ENCODE measurements at places on chromosomes 2 and 18.

GRCh38 chr2:98761267-98761781 lies 30.4 kb upstream of the MGAT4A start:
- no peak for DNase-seq

DNA sequence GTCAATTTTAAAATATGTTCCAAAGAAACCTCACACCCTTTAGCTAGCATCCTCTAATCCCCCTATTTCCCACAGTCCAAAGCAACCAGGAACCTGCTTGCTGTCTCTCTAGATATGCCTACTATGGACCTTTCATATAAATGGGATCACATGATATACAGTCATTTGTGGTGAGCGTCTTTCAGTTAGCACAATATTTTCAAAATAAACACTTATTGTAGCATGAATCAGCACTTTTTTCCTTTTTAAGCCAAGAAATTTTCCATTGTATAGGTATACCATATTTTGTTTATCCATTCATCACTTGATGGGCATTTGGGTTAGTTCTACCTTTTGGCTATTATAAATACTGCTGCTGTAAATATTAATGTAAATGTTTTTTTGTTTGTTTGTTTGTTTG lies 223.0 kb upstream of the DOK6 start:
- DNase-seq, result no peak

GRCh38 chr2:7132753-7133152 lies 215.5 kb downstream of the RNF144A start:
- DNase-seq, result no peak

DNA sequence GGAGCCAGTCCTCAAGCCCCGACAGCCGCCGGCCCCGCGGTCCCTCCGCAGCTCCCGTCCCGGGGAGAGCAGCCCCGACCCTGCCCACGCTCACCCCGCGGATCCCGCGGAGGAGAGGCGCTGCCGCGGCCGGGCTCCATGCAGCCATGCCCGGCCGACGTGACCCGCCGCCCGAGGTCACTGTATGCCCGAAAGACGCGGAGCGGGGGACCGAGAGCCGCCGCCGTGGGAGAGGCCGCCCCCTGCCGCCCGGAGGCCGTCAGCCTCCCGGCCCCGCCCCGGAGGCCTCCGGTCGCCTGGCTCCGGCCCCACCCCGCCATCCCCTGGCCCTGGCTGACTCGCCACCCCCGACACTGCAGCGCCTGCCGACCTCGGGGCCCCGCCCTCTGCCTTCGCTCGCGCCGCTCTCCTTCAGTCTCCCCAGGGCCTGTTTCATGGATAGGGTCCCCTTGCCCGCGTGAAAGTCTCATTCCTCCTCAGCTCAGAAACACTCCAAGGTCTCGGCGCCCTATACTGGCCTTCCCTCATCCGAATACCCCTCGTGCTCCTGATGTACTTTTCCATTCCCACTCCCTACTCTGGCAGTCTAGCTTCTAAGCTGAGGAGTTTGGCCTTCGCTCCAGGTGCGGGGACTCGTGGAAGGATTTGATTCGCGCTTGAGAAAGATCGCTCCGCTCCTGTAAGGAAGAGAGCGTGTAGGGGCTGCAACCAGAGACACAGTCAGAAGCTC lies at the start of gene BOLA3:
Gene BOLA3, minus strand, starts transcription at position 186 of the 730 bp plus-strand sequence. Its CDS starts 38 bp downstream, at position 148.
- peak; percentile 66 for DNase-seq

DNA sequence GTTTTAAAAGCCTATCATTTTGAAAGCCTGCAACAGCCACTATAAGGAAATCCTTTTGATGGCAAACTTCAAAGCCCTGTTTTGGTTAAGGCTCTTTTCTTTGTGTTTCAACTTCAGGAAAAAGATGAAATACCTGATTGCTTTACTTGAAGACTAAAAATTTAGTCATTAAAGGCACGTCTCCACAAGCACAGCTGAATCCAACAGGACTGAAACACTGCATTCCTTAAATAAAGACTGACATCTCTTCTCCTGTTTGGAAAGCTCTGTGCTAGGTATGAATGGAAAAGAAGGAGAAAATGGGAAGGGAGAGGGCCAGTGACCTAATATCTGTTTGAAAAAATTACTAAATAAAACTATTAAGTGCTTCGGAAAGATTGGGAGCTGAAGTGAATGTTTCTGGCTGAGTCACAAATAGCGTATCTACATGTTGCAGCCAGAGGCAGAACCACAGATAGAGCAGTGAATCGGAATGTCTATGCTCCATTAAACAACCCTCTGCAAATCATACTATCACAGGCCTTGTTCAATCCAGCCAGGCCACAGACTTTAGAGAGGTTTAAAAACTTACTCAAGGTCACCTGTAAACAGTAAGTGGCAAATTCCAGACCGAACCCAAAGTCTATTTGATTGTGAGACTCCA lies 21.1 kb upstream of the RALBP1 start:
- no peak for DNase-seq

- no peak for DNase-seq
Measured at GRCh38 chr2:198127627-198128026, 323.2 kb downstream of the PLCL1 start.

DNA sequence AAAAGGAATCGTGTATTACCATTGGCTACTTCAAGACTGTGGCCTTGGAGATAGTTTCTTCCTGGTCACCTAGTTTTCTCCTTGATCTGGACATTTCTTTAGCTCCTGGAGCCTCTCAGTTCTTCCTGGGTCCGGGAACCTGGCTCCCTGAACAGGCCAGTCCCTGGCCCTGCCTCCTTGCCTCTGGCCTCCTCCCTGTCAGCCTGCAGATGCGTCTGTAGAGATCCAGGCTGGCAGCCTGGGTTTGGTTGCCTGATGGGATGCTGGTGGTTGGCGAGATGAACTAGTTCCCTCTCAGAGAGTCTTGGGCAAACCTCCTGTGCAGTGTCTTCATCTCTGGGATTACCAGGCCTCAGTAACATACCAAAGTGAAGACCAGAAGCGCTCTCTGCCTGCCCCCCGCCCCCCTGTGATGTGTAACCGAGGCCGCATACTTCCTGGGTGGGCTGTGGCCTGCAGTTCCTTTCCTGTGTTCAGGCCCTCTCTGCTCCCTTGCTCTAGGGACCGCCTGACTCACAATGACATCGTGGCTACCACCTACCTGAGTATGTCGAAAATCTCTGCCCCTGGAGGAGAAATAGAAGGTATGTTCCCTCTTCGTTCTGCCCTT lies 85.4 kb downstream of the DYSF start:
- DNase-seq, result no peak

DNA sequence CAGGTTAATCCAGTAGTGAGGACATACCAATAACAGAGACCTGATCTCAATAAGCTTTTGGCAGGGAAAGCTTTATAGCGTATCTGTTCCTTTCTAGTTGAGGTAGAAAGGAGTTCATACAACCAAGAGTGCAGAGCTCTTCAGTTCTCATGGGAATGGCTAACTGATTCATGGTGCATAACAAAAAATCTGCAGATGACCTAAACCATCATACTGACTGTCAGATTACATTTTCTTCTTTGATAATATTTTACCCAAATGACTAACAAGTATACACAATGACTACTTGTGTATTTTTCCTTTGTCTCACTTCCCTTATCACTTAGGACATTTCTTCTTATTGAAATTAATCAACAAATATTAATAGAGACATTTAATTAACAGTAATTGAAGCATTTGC lies 140.0 kb upstream of the SERTAD2 start:
- no peak for DNase-seq

DNA sequence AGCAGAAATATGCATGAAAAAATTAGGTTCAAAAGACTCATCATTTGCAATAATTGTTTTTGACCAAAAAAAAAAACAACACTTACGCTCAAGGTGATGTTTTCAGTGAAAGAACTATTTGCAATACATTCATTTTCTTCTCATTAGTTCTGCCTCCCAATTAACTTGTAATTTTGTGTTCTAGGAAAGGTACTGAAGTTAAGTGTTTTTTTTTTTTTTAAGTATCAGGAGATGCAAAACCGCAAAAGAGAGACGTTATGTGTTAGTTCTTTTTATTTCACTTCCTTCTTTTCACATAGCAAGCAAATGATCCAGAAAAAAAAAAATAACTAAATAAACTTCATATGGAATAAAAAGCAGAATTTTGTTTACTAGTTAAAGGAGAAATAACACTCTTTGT lies 735.2 kb upstream of the GCFC2 start:
- no peak for DNase-seq

DNA sequence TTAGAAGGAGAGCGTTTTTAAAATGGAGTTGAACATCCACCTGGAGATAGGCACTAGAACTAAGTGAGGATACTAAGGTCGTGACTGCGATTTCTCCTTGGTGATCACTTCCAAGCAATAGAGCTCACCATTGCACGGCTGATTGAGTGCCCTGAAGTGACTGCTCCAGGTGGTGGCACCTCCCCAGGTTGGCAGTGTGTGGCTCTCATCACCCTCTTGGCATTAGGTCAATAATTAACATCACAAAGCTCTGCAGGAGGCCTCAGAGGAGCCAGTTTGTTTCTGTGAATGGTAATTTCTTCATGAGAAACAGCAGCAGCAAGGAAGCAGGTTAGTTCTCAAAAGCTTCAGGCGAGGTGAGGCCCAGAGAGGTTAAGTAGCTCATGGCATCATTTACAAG lies 259.6 kb downstream of the CLIP4 start:
- no peak for DNase-seq

DNA sequence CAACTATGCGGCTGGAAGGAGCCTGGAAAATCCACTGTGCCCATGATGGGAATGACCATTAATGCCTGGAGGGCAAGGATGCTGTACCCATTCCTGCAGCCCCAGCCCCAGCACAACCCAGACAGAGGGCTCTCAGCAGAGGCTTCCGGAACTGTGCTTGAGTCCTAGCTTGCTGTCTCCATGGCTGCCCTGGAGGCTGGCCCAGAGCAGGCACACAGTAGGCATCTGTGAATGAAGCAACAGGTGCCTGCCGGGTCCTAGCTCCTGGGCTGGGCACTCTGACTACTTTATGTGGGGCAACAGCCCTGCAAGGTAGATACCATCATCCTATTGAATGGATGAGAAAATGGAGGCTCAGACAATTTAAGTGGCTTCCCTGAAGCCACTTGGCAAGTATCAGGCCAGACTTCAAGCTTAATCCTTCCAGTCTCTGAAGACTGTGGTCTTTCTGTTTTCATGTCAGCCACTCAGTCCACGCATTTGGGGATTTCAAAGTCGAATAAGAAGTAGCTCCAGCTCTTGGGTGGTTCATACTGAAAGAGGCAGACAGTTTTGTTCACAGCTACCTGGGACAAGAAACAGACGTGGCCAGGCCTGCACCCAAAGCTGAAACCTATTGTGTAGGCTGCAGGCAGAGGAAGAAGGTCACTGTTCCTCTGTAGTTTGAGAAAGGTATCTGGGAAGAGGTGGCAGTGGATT lies 237.5 kb downstream of the ZBTB7C start:
- DNase-seq, result no peak

GRCh38 chr2:134292514-134292913 lies 38.6 kb downstream of the MGAT5 start:
- DNase-seq, result no peak

- DNase-seq, result no peak
Measured at GRCh38 chr18:7165846-7166393, 48.3 kb upstream of the LAMA1 start.

DNA sequence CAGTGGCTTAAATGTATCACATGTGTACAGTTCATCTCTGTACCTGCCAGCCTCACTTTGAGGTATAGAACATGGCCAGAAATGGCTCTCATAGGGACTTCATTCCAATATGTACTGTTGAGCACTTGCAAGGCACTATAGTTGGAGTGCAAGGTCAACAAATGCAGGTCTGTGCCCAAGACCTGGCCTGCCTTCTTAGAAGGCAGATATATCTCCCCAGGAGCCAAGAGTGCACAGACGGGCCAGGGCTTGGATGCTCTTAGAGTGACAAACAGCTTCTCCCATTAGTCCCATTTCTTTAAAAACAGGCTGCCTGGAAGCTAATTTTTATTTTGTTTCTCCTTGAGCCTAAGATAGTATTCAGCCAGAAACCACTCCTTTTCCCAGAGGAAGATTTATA lies 7.3 kb downstream of the TEX261 start:
- DNase-seq, result no peak

DNA sequence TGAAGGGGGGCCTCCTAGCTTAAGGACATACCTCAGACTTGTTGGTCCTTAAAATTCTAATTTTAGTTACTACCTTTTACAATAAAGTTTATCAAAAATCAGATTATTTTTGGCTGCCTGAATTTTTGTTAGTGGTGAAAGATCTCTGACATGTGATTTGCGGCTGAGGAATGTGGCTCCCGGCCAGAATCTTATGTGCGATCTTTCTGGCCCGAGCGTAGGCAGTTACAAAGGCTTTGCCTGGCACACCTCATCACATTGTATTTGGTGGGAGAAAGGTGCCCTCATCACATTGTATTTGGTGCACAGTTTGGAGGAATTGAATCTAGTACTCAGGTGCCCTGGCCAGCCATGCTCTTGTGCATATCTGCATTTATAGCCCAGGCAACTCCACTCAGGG lies 289.1 kb downstream of the GULP1 start:
- DNase-seq, result no peak

- no peak for DNase-seq
Measured at GRCh38 chr2:115649731-115650130, 1207.3 kb downstream of the DPP10 start.

- no peak for DNase-seq
Measured at GRCh38 chr2:174888146-174888545, 117.0 kb downstream of the CHN1 start.

DNA sequence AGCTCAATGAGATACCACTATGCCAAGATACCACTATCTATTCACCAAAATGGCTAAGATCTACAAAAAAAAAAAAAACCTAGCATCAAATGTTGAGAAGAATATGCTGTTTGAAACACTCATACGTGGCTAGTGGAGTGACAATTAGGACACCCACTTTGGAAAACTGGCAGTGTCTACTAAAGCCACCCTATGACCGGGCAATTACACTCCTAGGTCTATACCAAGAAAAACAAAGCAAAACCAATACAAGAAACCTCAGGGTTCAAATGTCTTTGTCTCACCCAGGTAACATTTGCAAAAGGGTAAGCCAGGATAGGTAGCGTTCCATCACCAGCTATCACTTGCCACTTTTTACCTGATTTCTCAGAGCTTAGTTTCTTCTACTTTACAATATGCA lies 123.6 kb upstream of the CAB39 start:
- DNase-seq, result no peak

DNA sequence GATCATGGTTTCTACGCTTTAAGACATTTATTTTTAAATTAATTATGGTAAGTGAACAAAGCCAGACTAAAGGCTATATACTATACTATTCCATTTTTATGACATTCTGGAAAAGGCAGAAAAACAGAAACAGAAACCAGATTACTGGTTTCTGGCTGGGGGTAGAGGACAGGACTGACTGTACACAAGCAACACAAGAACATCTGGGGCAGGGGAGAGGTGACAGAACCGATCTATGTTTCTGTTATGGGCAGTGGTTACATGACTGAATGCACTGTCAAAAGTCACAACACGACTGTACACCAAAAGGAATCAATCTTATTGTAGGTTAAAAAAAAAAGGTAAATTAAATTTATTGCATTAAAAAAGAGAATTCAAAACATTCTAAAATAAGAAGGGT lies 64.7 kb downstream of the PTPN2 start:
- no peak for DNase-seq

- peak; percentile 3 for DNase-seq
Measured at GRCh38 chr2:168025487-168026202, 221.8 kb downstream of the STK39 start.

Measured in bone marrow (tissue), 2 donors.